ENCODE measurements at places on chromosomes 2 and 18. TPM values are rescaled to one million over a fixed set of nuclear protein-coding genes. Genes with fewer than 3 reads are reported as not detected.
A peak's percentile ranks its signal among the peaks of the same experiment; 100 is the strongest.

The CXCR1 gene
- not detected for total RNA-seq

The CHN1 gene
- 2.6 TPM for total RNA-seq

GRCh38 chr2:44250376-44250775, 24.9 kb upstream of the SLC3A1 start:
- DNase-seq: no peak

The CAPN13 gene
- not detected for total RNA-seq

DNA sequence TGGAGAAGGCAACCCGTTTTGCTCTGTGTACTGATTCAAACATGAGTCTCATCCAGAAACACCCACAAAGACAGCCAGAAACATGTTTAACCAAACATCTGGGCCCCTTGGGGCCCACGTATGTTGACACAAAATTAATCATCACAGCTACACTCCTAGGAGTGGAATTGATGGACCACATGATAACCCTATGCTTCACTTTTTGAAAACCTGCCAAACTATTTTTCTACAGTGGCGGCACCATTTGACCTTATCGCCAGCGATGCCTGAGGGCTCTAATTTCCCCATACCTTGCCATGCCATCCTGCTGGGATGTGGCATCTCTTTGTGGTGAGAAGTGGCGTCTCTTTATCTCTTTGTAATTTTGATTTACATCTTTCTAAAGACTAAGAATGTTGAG, 38.5 kb downstream of the PSMG2 start:
- DNase-seq: peak; percentile 99

GRCh38 chr2:167862782-167863181, 384.6 kb downstream of the STK39 start:
- peak; percentile 43 for DNase-seq

- DNase-seq: peak; percentile 70
Observed at GRCh38 chr2:235595422-235596010, 101.7 kb downstream of the AGAP1 start.

- peak; percentile 43 for DNase-seq
Observed at GRCh38 chr2:237774811-237775553, 23.6 kb upstream of the RBM44 start.
